ENCODE measurements at places on chromosomes 3 and 15.

DNA sequence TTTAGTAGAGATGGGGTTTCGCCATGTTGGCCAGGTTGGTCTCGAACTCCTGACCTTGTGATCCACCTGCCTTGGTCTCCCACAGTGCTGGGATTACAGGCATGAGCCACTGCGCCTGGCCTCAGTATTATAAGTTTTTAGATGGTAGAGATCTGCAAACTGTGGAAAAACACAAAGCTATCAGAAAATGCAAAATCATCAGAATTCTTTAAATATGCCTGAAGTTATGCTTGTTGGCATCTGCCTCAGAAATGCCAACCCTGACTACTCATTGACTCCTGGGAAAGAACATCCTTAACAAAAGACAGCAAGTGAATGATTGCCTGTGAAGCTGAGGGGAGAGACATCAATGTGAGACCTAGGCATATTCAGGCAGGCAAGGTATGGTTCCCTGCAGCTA lies 94.3 kb upstream of the MB21D2 start:
- DNase-seq, result no peak

DNA sequence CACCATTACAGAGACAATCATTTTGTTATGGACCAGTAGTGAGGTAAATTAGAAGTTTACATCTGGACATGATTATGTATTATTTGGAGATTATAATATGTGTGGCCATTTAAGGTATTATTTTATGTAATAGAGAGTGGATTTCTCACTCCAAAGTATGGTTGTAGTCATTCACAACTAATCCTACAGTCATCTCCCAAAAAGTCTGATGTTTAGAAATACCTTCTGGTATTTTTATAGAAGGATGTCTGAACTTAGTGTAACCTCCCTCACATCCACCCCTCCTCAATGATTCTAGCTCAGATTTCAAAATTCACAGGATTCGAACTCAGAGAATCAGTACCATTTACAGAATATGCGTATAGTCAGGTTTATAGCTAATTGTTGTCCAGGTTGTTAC lies 346.6 kb upstream of the MEIS2 start:
- no peak for DNase-seq

DNA sequence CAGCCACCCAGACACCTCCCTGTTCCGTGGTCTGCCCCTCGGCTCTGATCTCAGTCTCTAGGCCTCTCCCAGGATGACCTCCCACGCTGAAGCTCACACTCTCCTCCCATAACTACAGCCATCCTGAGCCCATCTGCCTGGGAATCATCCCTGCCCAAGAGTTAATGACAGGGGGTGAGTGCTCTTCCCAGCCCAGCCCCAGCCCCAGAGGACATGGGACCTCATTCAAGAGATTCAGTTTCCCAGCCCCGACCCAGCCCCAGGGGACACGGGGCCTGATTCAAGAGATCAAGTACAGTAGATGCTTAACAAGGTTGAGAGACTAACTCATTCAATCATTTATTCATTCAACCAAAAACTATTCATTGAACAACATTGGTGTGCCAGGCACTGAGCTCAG lies 272.0 kb downstream of the XXYLT1 start:
- DNase-seq, result no peak

DNA sequence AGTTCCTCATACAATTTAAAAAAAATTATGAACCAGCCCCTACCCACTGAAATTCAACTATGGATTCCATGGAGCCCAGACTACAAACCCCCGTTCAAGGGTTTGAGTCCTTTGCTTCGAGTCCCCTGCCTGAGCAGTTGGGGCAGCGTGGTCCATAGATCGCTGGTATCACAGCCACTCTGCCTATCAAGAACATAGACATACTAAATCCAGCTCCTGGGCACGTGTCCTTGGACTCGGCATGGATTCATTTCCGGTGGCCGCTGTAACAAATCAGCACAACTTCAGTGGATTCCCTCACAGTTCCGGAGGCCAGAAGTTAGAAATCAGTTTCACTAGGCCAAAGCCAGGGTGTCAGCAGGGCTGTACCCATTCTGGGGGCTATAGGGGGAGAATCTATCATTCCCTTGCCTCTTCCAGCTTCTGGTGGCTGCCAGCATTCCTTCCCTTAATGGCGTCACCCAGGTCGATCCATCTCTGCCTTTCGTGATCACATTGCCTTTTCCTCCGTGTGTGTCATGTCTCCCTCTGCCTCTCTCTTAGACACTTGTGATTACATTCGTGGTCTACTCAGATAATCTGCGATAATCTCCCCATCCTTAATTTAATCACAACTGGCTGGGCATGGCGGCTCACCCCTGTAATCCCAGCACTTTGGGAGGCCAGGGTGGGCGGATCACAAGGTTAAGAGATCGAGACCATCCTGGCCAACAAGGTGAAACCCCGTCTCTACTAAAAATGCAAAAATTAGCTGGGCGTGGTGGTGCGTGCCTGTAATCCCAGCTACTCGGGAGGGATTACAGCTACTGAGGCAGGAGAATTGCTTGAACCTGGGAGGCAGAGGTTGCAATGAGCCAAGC lies 4.6 kb upstream of the TMEM44 start:
- DNase-seq, result no peak

DNA sequence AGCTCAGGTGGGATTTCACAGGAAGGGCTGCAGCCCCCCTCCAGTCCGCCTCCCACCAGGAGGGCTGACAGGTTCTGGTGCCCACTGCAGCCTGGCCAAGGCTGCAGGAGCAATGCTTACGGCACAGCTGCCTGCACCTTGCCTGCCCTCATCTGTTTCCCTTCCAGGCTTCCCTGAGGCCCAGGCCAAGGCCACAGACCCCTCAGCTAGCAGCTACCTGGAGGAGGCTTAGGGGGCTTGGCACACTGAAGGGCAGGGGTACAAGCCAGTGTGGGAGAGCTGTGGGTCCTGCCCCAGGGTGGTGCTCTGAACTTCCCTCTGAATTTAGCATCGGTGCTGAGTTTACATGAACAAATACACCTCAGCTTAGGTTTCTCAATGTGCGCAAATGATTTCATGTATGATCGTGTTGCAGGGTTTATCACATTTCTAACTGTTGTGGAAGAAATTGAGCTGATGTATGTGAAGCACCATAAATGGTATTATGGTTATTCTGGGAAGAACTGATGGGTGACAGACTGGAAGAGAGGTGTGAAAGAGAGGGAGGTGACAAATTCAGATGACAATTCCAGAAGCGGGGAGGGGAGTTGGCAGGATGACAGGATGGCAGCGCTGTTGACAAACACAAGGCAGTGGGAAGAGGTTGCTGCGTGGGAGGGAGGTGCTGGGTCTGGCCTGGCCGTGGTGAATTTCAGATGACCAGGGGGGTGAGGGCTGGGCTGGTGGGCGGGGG lies 6.1 kb downstream of the RHCG start:
- no peak for DNase-seq

GRCh38 chr3:99952306-99952705 lies 134.6 kb downstream of the CMSS1 start:
- no peak for DNase-seq

GRCh38 chr3:126696701-126697267 lies 7.3 kb upstream of the CHCHD6 start:
- DNase-seq, result no peak

- no peak for DNase-seq
Measured at GRCh38 chr3:123089611-123090331, 22.9 kb downstream of the PDIA5 start.

DNA sequence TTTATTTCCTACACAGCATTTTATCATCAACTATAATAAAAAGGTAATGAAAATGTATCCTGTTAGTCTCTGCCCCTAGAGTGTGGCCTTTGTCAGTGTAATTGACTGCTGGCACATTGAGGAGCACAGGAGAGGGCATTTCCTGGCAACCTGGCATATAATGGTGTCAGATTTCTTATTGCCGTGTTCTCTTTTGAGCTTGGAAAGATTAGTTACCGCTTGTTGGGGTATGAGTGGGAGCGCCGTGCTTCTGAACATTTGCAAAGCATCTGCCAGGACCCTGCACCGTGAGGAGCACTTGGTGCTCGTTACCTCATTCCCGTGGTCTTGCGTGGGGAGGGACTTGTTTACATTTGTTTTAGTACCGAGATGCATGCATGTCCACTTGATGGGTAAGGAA lies 124.4 kb downstream of the PTPRG start:
- DNase-seq, result no peak

GRCh38 chr15:100264994-100265640 lies 76.7 kb downstream of the ADAMTS17 start:
- DNase-seq, result no peak

GRCh38 chr3:134334901-134335280 lies 39.4 kb downstream of the AMOTL2 start:
- no peak for DNase-seq

DNA sequence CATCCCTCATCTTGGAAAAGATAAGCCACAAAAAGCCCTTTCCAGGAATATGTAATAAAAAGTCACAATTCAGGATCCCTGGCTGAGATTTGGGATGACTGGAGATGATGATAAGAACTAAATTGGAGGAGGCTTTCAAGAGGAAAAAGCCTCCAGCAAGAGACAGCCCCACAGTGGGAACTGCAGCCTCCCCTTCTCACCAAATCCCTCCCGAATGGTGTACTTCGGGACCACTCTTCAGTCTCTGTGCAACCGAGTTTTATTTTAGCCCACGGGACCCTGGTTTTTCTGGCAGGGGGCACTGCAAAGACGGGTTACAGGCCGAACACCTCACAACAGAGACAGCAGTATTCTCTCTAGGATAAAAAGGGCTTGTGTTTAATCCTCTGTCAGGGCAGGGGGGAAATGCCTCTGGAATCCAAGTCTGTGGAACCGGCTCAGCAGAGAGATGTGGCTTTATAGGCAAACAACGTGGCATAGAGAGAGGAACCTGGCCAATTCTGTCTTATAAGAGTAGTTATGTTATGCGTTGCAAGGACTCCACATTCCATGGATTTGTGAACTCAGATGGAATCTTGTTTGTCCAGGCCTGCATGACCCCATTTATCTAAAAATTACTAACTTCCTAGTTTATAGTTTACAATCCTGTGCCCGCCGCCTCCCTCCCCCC lies 1.2 kb upstream of the LMCD1 start:
- DNase-seq, result no peak

DNA sequence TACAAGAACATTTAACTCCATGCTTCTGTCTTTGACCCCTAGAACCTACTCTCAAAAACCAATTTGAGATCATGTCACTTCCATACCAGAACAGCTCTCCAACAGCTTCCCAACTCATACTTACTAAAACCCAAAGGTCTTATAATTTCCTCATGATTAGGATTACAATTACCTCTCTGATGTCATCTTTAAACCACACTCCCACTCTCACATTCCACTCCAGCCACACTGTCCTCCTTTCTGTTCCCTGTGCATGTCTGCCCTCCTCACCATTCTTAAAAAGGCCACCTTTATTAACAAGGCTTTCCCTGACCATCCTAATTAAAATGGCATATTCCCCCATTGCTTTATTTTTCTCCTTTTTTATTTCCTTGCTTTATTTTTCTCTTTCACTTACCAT lies 18.9 kb downstream of the PHC3 start:
- no peak for DNase-seq

DNA sequence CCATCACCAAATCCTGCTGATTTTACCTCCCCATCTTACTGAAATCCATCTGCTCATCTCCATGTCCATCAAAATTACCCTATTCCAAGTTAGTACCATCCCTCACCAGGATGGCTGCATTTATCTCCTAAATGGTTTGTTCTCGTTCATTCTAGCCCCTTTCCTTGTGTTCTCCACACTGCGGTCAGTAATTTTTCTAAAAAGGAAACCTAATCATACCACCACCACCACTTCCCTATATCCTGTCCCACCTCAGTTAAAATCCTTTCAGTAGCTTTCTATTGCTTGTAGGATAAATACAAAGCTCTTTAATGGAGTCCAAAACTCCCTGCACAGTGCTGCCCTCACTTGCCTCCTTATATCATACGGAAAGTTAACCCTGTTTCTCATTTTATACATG lies 51.1 kb downstream of the UACA start:
- DNase-seq, result no peak

- DNase-seq, result peak; percentile 38
Measured at GRCh38 chr3:14791343-14791945, 27.3 kb upstream of the FGD5 start.

Data from CD4-positive, alpha-beta T cell treated with Interleukin-21 for 1 hour (primary cell).